ENCODE measurements at places on chromosomes 12 and 14. TPM values are rescaled to one million over a fixed set of nuclear protein-coding genes. Genes with fewer than 3 reads are reported as not detected.

DNA sequence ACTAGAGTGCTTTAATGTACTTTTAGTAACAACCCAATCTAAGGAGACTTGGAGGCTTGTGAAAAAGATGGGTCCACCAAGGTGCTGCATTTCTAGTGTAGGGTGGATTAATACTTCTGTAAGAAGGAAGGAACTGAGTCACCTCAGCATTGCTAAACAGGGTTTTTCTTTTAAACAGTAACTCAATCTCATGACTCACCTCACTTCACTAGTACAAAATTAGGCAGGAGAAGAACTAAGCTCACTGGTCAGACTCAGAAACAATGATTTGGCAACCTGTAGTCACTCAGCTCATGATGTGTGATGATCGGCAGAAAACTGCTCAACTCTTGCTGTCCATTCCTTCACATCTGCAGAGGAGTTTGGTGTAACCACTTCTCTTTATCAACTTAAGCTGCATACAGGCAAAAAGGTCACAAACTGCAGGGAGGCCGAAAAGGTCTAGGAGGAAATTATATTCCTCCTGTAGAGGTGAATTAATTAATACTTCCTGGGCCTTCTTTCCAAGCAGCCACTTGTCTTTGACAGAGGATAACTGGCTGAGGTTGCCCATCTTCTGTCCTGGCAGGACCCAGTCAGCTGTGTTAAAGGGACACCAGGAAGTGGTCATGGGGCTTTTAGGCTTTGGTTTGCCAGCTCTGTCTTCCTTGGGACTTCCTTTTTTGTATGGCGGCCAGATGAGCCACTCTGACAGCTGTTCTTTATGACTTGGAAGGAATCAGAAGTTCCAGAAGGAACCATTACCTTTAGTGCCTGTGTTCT is 466.9 kb downstream of the FUT8 start:
- no peak for DNase-seq

- DNase-seq = no peak
Measured at GRCh38 chr12:72296389-72296788, 24.2 kb downstream of the TRHDE start.

DNA sequence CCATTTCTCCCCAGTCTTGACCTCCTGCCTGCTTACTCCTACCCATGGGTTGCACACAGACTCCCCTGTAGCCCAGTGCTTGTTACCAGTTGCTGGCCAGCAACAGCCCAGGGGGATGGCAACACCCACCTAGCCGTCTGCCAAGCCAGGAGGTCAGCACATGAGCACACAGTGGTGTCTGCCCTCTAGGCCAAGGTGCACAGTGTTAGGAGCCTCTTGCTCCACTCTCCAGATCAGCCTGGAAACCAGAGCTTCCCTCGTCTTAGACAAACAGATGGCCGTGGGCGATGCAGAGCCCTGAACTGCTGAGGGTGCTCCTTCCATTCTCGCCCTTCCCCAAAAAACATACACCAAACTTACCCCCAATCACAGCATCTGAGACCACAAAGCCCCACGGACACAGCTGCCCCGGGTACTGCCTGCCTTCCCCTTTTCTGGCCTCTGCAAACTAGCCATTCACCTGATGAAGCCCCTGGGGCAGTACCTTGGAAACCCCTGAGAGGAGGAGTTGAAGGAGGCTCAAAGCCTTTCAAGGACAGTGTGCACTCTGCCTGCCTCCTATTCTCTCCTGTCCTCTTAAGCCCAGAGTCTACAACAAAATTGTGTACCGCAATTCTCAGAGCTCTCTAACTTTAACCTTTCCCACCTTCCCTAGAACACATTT is 1.0 kb upstream of the GPD1 start:
- DNase-seq = no peak

- no peak for DNase-seq
Measured at GRCh38 chr12:1034751-1035457, 43.9 kb downstream of the ERC1 start.

GRCh38 chr14:34345718-34346465 is 116.1 kb downstream of the SPTSSA start:
- no peak for DNase-seq

GRCh38 chr12:111444925-111445725 is 39.4 kb downstream of the SH2B3 start:
- DNase-seq = peak; percentile 91

- no peak for DNase-seq
Measured at GRCh38 chr12:117494833-117495655, 133.6 kb upstream of the NOS1 start.

DNA sequence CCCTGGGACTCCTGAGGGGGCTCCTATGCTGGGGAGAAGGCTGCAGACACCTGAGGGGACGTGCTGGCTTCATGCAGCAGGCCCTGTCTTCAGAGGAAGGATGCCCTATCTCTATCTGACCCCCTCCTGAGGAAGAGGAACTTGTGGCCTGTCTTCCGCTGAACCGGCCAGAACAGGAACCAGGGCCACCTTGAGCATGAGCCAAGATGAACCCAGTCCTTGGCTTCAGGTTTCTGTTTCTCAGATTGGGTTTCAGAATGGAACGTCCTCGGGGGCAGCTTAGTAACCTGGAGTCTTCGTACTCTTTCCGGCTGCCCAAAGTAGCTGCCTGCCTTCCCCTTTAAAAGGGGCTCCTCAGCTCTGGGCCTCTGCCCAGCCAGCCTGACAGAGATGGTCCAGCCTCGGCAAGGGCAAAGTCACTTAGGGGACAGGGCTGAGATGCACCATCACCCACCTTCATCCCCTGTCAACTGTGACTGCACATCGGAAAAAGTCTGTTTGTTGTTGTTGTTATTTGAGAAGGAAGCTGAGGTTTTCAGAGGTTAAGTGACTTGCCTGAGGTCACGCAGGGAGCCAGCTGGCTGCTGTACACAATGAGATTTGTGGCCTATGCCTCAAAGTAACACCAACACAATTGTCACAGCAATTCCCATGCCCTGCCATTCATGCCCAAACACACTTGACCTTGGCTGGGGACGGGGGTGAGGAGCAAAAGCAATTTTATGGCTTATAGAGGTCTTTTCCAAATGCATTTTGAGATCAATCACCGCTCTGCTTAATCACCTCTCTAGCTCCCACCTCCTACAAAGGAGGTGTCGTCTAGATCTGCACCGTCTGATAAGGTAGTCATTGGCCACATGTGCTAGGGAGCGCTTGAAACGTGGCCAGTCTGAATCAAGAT is 13.4 kb downstream of the ASB2 start:
- peak; percentile 79 for DNase-seq

GRCh38 chr14:105026802-105027563 is 6.1 kb upstream of the CDCA4 start:
- DNase-seq = no peak

DNA sequence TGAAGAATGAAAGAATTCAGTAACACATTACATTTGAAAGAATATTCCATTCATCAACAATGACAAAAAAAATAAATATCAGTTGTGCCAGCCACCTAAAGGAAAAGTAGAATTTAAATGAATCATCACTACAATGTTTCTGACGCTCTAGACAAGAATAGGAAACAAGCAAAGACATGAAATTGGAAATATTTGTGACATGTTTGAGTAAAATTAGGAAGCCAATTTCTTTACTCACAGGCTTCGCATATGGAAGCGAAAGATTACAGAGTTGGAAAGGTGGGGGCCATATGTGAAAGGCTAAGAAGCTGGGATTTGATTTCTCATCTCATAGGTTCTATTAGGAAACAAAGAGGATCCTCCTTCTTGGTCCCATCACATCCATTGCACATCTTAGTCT is 279.0 kb downstream of the IPO8 start:
- DNase-seq = no peak

- DNase-seq = no peak
Measured at GRCh38 chr12:113298861-113299545, 35.9 kb downstream of the SLC8B1 start.

DNA sequence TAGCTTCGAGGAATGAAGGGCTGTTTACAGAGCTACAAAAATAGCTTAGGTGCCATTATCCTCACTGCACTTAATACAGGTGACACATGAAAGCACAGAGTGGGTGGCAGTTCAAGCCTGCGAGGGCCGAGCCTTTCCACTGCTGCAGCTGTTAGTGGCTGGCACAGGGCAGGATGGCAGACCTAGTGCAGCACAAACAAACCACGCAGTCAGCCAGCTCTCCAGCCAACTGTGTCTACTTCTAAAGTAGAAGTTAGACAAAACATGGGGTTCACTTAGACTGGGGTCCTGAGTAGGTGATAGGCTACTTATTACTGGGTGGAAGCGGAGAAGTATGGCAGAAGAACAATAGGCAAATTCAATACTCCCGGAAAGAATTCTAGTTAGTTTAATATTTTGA is 95.4 kb downstream of the DUSP16 start:
- DNase-seq = no peak

GRCh38 chr12:69157023-69157655 is 82.2 kb upstream of the CPSF6 start:
- peak; percentile 92 for DNase-seq

DNA sequence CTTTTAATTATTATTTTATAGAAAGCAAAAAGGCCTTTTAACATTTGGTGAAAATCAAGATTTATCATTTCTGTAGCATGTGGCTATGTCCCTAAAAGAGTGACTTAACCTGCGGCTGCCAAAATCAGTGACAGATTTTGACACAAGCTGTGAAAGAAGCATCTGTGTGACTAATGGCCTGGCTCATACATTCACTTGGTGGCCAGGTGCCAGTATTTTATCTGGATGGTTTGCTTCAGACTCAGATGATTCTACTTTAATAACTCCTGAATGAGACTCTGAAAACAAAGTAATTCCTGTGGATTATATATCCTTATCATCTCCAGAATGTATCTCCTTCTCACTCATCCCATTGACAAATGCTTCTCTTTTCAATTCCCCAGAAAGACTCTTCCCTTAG is 103.0 kb downstream of the FSCB start:
- DNase-seq = no peak

DNA sequence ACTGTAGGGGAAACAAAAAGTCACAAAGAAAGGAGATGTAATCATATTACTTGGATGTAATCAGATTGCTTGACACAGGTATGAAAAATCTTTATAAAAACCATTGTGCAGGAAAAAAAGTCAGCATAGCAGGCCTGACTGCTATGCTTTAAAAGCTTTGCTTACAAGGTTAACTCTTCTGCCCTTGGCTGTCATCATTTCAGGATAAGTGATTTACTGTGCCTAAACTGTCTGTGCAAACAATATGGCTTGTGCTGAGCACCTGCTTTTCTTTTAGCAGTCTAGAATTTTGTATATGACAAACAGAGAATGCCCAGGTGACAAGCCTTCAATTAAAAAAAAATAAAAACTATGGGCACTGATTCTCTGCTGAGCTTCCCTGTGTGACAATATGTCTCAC is 63.8 kb upstream of the PLEKHG7 start:
- DNase-seq = no peak

- no peak for DNase-seq
Measured at GRCh38 chr14:101078892-101079221, 175.3 kb upstream of the RTL1 start.

DNA sequence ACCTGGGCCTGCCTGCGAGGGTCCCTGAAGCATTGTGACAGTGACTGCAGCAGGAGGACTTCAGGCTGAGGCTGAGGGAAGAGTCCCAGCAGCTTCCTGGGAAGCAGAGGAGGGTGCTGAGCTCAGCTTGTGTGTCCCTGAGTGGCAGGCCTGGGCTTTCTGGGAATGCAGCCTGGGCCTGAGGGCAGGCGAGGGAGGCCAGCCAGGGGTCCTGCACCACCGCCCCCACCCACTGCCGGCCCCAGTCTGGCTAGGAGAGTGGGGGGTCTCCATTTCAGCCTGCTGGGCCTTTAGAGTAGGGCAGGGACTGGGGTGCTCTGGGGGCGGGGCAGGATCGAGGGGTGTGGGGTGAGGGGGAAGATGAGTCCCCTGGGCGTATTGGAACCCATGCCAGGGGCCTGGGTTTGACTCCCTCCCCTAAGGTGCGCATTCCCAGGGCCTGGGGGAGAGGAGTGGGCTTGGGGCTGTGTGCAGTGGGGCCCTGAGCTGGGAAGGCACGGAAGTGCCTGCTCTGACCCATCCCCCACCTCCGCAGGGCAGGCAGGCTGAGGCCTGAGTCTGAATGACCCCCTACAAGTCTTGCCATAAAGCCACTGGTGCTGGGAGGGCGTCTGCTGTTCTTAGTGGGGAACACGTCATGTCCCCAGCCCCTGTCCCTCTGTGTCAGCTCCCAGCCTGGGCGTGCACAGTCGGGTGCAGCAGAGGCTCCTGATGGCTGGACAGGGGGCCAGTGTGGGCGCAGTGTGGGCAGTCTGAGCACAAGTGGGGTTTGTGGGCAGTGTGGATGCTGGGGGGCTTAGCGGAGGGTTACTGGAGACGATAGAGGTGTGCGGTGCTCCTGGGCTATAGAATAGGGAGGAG is 46.4 kb downstream of the KRT80 start:
- no peak for DNase-seq

DNA sequence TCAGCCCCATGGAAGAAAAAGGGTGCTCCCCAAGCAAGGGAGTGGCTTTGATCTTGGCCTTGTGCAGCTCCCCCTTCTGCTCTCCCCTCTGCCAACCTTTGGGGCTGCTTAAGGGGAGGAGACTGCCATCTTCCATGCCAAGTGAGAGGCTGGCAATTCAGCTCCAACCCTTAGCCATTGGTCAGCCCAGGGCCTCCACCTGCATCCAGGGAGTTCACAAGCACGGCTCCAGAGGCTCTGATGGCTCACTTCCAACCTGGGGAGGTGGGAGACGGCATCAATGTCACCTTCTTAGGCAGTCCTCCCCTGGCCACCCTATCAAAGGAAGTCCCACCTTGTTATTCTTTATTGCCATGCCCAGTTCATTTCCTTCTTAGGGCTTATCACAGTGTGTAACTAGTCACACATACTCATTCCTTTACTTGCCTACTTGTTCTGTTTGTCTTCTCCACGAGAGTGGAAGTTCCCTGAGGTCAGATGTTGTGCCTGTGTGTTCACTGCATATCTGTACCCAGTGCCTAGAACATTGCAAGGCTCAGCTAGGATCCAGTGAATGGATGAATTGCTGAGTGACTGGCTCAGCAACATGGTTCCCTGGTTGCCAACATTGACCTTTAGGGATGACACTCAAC is 5.0 kb downstream of the HDAC7 start:
- no peak for DNase-seq

- DNase-seq = peak; percentile 74
Measured at GRCh38 chr12:4153343-4153892, 120.1 kb upstream of the CCND2 start.

- no peak for DNase-seq
Measured at GRCh38 chr12:106710143-106710893, 64.2 kb upstream of the RIC8B start.

GRCh38 chr14:99946652-99947489 is 118.4 kb upstream of the EVL start:
- DNase-seq = peak; percentile 54

INSM2 gene
- not detected for total RNA-seq

NFE2 gene
- not detected for total RNA-seq

SDR9C7 gene
- not detected for total RNA-seq

NTN4 gene
- total RNA-seq = 0.17 TPM

CAPZA3 gene
- not detected for total RNA-seq

COCH gene
- 0.10 TPM for total RNA-seq

SOAT2 gene
- 1.0 TPM for total RNA-seq

MMP17 gene
- 0.10 TPM for total RNA-seq

DNAAF2 gene
- total RNA-seq = 5.1 TPM

BCL2L14 gene
- 8.0 TPM for total RNA-seq

P2RX2 gene
- total RNA-seq = not detected

SERPINA6 gene
- not detected for total RNA-seq

LRRC43 gene
- not detected for total RNA-seq

All from activated CD4-positive, alpha-beta T cell treated with anti-CD3 and anti-CD28 coated beads, Interleukin-2, amount 10 ng/mL, durations not matched to agents 7 days and 5 days (primary cell).